ENCODE measurements at places on chromosomes 5 and 9.

DNA sequence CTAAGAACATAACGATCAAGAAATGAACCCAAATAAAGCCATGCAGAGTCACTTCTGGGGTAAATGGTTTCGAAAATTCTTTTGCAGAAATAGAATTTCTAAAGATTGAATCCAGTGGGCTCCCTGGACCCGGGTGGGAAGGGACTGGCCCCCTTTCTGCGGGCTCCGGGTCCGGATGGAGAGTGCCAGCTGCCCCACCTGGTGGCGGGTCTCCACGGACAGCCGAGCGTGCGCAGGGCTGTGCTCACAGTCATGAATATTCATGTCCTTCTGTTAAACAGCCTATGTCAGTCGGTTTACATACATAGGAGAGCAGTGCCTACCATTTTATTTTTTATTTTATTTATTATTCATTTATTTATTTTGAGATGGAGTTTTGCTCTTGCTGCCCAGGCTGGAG is 4.7 kb upstream of the PPP1R26 start:
- no peak for DNase-seq

DNA sequence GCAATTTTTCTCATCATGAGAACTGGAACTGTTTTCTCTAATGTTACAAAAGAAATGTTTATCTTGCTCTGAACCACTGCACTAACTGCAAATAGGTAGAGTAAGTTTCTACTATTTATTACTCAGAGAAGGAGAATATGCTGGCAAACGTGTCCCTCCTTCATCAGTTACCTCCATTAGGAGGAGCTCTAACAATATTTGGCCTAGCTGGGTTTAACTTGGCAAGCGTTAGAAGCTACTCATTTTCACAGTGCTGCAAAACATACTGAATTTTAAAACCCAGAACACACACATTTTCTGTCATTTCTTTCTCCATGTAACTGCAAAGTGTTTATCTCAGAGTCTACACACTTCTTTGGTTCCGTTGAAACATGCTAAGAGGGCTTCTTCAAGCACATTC is 101.0 kb upstream of the GABRG2 start:
- no peak for DNase-seq

DNA sequence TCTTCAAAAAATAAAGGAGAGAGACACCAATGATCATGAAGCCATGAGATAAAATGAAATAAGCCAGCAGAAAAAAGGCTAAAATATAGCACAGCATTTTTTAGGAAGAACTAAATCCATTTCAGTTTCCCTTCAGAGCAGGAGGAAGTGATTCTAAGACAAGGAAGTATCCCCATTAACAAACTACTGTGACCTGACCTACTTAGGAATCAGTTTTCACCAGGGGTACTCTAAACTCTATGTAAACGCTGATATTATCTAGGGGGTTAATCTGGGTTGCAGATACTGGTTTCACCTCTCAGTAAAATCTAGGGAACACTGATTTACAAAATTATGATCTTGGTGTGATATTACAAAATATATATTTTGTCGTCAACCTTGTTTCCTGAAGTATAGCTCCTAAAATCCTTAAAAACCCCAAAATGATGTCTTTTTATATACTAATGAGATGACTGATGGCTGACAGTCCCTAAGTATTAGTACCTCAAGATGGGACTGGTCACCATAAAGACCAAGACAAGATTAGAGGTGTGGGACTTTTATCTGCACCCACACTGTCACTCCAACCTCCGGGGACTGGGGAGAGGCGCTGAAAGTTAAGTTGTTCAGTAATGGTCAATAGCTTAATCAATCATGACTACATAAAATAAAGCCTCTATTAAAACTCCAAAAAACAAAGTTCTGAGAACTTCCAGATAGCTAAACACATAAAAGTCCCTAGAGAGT is 2.9 kb upstream of the FNBP1 start:
- DNase-seq, result no peak

DNA sequence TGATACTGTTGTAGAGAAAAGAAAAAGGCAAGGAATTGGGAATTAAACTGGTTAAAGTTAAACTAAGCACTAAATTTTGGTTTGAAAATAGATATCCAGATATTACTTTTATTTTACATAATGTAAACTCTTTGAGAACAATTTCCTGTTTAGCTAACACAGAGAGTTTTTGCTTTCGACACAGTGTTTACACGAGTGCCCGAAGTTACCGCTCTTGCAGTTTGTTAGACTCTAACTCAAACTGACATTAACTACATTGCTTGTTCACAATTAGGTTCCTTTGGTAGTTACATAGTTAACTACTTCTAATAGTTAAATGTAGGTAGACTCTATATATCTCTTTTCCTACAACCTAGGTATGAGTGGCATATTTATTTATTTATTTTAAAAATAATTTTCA is 117.1 kb upstream of the CHD1 start:
- no peak for DNase-seq

- DNase-seq, result peak; percentile 46
Measured at GRCh38 chr5:119341452-119342349, 14.1 kb upstream of the TNFAIP8 start.

DNA sequence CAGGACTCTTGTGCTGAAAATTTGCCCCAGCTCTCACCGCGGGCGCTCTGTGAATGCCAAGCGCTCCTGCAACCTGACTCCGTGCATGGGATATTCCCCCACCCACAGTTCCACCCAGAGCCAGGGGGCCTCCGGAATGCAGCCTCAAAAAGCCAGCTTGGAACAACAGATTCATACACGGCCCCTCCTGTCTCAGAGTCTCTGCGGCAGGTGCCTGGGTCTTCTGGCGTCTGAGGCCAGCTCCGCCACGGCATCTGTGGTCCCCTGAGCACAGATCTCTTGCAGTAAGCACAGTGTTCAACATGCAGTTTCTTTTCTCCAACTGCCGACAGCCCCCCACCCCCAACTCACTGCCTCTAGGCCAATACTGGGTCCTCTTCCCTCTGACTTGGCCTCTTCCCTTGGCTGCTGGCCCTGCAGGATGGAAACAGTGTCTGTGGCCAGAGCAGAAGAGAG is 355.7 kb upstream of the IRX2 start:
- no peak for DNase-seq

DNA sequence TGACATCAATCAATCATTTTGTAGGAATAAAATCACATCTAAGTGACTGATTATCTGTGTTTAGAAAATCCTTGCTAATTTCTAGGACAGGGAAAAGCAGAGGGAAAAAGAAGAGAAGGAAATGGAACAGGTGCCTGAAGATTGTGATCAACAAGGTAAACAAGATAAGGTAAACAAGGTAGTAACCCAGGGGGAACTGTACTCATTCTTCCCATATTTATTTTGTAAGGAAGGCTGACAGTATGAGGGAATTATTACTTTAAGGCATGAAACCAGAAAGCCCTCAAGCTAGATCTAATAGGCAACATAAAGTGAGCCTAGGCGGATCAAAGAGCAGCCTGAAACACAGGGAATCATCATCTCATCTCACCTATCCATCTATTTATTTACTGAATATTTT is 231.1 kb downstream of the MLLT3 start:
- DNase-seq, result no peak

Measured in memory B cell (primary cell).